ENCODE measurements at places on chromosomes 7 and 10.
A peak's percentile ranks its signal among the peaks of the same experiment; 100 is the strongest.

GRCh38 chr7:21108182-21108581 is 319.7 kb upstream of the SP4 start:
- no peak for DNase-seq

DNA sequence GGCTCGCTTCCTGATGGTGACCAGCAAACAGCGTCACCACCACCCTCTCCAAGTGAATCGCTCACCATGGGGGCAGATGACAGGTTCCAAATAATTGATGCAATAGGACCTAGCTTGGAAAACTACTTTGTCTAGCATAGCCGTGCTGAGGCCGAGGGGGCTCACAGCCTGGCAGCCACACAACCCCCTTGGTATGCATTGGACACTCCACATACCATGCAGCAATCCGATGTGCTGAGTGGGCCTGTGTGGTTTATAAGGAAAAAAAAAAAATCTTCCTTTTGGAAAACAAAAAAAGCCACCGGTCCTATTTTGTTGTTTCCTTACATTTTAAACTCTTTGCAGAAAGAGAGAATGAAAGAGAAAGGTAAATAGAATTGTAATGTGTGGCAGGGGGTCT is 15.1 kb downstream of the GATA3 start:
- no peak for DNase-seq

- DNase-seq, result peak; percentile 21
Observed at GRCh38 chr10:74113546-74113945, 37.1 kb downstream of the AP3M1 start.

DNA sequence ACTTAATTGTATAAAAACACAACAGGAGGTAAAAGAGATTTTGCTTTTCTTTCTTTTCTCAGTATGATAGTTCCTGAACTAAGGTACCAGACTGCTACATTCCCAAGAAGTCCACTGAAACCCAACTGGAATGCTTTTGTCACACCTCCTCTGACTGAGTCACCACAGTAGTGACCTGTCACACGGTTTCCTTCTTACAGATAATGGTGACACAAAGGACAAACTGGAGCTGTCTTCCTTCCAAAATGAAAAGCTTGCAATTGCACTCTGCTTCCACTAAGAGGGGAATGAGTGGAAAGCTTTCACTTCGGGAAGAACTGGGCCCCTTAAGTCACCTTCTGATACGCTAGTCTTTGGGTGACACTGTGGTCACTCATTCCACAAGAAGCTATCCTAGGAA is 122.2 kb downstream of the KMT2E start:
- no peak for DNase-seq

DNA sequence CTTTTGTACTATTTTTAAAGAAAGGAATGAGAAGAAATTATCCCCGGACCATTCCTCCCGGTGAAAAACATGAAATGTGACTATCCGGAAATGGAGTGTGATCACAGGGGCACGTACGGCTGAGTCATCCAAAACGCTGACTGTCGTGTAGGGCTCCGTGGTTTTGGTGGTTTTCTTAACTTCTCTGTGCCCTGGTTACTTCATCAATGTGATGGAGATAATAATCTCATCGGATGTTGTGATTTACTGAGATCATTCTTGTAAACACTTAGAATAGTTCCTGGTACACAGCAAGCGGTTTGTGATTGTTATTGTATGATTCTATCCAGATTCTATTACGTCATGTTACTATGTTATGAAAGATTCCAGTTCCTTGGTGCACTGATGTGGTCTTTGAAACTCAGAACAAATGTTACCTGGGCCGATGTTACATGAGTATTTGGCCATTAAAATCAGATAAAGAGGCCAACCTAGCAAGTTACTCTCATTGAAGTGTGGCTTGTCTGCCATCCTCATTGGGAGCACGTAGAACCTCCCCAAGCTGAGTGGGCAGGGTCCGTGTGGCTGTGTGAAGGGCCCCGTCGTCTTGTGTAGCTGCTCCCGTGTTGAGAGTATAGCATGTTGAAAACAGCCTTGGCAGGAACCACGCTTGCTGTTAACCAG is 99.5 kb downstream of the CAMK1D start:
- peak; percentile 69 for DNase-seq

- no peak for DNase-seq
Observed at GRCh38 chr10:95346715-95347401, 56.1 kb upstream of the PDLIM1 start.

DNA sequence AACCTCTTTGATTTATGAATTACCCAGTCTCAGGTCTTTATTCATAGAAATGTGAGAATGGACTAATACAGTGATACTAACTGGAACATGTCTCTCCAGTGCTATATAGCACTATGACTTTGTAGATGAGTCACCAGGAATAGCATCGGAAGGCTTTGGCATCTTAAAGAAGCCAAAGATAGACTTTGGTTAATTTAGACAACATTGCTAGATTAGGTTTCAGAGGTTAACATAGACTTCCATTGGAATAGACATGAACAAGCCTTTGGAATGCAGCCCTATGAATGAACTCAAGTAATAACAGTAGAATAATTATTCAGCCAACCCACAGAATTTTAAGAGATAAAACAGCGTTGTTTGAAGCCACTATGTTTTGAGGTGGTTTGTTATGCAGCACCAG is 169.2 kb downstream of the HGF start:
- peak; percentile 47 for DNase-seq
